Stimulated activated naive CD4-positive, alpha-beta T cell (primary cell): ENCODE measurements at places on chromosomes 11 and 22.

- DNase-seq = no peak
These were observed 102.5 kb downstream of the KCNA4 start for GRCh38 chr11:29914203-29914930.

DNA sequence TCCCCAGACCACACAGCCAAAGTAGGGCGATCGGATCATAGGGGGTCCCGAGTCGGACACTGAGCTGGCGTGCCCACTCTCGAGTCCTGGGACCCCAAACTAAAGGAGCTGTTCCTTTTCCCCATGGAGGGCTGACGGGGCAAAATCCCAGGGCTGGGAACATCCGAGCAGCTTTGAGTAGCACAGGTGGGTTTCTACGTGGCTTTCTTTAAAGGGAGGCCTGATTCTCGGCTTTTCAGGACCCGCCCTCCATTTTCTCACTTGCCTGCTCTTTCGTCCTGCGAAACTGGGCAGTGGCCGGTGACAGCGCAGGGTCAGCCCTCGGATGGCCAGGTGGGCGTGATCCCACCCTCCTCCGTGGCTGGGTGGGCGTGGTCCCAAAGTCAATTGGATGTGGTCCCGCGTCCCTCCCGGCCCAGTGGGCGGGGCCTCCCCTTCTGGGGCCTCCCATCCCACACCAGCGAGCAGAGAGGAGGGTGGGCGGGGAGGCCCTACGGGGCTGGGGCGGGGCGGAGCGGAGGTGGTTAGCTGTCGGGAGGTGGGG, 17.5 kb upstream of the TXNRD2 start:
- no peak for DNase-seq

- no peak for DNase-seq
These were observed 908.3 kb downstream of the FAM181B start for GRCh38 chr11:81825346-81825745.

GRCh38 chr11:44861849-44862557, 88.7 kb downstream of the TP53I11 start:
- no peak for DNase-seq

DNA sequence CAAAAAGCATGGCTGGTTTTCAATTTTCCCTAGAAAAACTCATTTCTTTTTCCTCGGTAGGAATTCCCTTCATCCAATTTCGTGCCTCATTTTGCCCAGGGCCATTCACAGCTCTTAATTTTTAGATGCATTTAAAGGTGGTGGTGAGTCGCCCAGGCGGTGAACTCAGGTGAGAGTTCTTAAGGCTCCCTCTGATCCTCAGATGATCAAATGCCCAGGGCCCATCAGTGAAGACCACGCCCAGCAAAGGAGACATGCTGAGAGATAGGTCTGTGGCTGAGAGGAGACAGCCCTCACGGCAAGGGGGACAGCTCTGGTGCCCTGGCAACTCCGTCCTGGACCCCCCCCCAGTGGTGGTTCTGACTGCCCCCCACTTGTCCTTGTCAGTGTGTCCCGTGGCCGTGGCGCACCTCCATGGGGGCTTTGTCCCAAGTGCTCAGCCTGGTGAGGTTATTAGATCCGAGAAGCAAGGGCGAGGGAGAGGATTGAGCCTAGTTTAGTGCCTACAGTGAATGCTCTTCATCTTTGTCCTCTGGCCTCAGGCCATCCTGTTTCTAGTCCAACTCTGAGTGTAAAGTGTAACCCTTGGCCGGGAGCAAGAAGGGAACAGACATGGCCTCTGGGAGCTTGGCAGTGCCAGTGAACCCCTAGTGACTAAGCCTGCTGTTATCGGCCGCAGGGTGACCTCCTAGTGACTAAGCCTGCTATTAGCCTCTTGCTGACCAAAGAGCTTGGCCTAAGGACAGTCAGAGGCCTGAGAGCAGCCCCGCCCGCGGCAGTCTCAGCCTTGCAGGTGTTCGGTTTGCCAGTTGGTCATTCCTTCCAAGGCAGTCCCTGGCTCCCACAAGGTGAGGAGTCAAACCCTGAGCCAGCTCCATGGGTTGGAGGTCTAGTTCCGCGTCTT, 83.5 kb downstream of the CTTN start:
- DNase-seq = no peak

DNA sequence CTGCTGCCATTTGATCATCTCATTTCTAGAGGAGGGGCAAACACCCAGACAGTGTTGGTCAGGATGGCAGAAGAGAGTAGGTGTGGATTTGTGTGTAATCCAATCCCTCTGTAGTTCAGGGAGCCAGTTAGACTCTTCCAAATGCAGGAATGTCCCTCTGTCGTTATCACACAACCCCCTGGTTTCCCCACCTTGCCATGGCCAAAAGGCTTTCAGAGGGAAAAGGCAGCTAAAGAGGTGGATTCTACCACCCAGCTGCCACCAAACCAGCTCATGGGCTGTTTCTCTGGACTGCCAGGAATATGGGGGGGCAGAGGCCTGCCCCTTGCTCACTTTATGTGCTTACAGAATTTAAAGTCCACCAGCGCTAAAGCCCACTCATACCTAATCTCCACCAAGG, 18.1 kb downstream of the TSKU start:
- no peak for DNase-seq

- no peak for DNase-seq
These were observed 98.8 kb downstream of the BCR start for GRCh38 chr22:23278883-23279675.

DNA sequence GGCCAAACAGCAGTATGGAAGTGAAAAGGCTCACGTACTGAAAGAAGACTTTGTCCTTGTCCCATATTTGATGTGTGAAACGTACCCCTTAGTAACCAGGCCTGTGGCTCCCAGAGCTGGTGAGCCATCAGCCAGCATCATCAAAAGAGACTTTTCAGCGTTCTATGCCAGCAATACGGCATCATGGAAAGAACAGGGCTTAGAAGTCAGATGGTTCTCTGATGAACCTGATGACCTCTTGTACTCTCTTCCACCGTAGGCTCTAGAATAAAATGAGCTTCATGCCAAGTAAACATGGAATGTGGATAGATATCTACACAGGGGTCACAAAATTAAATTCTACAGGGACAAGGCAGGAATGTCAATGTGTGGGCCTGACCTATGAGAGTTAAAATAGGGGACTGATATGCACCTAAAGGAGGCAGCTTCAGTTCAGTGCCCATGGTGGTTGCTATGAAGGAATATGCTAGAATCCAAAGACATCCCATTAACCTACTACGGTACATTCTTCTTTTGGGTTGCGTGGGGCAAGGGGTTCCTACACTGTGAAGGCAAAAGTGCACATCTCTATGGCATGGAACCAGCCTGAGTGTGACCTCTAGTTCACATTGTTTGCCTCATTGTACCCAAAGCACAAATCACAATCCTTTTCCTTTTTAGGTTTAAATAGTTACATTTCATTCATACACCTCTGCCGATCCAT, 130.6 kb downstream of the ETS1 start:
- DNase-seq = no peak

GRCh38 chr22:20395181-20395906, 1.4 kb downstream of the ZNF74 start:
- DNase-seq = no peak

DNA sequence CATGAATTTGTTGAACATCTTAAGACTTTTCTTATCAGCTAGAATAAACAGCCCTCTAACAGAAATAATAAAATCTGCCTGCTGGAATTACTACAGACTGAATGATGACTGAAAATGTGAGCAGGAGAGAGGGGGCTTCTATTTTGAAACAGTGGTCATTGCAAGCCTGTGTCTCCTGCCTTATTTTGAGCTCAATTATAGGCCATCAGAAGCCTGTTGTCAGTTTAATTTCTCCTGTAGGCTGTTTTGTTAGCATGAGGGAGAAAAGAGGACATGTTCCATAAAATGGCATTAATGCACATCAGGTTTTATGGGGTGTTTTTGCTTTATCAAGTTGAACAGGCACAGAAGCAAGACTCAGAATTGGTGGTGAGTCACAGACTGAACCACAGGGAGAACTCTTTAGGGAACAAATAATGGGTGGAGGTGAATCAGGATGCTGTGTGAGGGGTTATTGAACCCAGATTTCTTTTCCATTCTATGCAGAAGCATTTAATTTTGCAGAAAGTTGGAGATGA, 129.1 kb downstream of the PARVA start:
- no peak for DNase-seq

DNA sequence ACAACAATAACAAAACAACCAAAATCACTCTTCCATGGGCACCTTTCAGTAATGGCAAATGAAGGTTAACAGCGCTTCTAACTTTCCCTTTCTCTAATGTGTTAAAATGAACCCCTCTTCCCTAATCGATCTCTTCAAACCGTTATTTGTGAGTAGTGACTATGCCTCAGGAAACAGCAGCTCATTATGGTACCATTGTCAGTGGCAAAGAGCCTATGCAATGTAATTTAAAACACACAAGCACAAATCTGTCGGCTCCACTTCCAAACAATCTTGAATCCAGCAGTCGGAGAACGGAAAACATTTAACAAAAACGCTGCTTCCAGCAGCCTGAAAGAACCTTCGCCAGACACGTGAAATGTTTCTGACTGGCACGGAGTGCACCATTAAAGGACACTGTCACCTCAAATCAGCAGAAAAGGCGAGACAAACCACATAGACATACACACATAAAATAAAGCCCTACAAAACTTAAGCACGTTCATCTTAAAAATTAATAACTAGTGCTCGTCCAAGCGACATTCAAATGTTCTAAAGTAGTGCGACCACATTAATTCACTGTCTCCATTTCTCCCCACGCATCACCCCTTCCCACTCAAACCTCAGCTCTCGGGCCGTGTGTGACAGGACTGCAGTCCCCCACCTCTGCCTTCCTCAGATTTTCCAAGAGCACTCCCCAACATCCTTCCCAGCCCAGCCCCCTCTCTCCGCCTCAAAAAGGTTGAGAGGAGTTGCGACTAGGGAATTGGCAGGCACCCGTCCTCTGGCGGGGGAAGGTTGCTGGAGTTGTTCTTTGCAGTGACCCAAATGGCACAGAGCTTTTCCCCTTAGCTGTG, 748 bp downstream of the RAB30 start:
- DNase-seq = peak; percentile 12

DNA sequence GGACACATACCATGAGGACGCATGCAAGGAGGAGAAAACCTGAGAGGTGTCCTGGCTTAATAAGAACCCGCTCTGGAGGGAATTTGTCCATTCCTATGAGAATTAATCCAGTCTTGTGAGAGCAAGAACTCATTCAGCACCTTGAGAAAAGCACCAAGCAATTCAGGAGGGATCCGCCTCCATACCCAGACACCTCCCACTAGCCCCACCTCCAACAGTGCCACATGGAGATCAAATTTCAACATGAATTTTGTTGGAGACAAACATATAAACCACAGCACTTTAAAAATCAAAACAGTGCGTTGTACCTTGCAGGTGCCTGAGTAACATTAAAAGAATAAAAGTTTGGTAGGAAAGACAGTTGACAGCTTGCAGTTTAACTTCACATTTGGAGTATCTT, 11.4 kb downstream of the UBE4A start:
- no peak for DNase-seq

DNA sequence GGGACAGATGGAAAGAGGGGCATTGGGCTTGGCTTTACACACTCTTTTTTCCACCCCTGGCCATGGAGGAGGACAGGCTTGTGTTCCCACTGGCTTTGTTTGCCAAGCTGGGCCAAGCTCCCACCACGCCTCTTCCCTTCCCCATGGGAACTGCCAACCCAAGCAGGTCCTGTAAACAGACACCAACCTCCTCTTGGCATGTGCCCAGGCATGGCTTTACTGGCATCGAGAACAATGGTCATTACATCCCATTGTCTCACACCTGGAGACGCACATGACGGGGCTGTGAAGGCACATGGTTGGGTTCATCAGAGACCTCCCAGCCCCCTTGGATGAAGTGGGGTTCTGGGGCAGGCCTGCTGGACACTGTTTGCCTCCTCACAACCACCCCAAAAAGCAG, 11.7 kb downstream of the SEC14L3 start:
- no peak for DNase-seq

GRCh38 chr11:8963569-8964323, 496 bp downstream of the TMEM9B start:
- peak; percentile 57 for DNase-seq

DNA sequence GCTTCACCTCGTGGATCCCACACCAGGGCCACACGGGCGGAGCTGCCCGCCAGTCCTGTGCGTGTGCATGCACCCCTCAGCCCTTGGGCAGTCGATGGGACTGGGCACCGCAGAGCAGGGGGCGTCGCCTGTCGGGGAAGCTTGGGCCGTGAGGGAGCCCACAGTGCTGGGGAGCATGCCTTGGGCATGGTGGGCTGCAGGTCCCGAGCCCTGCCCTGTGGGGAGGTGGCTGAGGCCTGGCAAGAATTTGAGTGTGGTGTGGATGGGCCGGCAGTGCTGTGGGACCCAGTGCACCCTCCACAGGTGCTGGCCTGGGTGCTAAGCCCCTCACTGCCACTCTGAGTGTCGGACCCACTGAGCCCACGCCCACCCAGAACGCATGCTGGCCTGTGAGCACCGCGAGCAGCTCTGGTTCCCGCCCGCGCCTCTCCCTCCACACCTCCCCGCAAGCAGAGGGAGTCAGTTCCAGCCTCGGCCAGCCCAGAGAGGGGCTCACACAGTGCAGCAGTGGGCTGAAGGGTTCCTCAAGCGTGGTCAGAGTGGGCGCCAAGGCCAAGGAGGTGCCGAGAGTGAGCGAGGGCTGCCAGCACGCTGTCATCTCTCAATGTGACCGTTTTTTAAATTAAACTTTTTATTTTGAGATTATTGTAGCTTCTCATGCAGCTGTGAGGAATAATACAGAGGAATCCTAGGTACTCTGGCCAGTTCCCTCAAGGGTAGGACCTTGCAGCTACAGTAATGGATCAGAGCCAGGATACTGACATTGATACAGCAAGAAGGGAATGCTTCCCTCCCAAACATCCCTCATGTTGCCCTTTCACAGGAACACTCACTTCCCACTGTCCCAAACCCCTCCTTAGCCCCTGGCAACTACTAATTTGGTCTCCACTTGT, 127.7 kb downstream of the CRYBB2 start:
- no peak for DNase-seq

- DNase-seq = no peak
These were observed 122.2 kb upstream of the SYN3 start for GRCh38 chr22:33180356-33180755.

- DNase-seq = no peak
These were observed 80.0 kb upstream of the CRYBB3 start for GRCh38 chr22:25119609-25120008.

GRCh38 chr11:126172596-126173038, 38.8 kb downstream of the RPUSD4 start:
- DNase-seq = no peak

- no peak for DNase-seq
These were observed 111.6 kb downstream of the CRYBB2 start for GRCh38 chr22:25331050-25331449.

GRCh38 chr11:114027391-114027790, 32.1 kb upstream of the ZBTB16 start:
- no peak for DNase-seq
